ENCODE measurements at places on chromosomes 1 and 21. TPM values are rescaled to one million over a fixed set of nuclear protein-coding genes. Genes with fewer than 3 reads are reported as not detected.

The FAM110D gene
- 0.82 TPM for total RNA-seq

The DNAJC28 gene
- 6.5 TPM for total RNA-seq

The DNAJB4 gene
- 30.6 TPM for total RNA-seq

The TMEM52 gene
- total RNA-seq, result 1.6 TPM

The DMBX1 gene
- not detected for total RNA-seq

DNA sequence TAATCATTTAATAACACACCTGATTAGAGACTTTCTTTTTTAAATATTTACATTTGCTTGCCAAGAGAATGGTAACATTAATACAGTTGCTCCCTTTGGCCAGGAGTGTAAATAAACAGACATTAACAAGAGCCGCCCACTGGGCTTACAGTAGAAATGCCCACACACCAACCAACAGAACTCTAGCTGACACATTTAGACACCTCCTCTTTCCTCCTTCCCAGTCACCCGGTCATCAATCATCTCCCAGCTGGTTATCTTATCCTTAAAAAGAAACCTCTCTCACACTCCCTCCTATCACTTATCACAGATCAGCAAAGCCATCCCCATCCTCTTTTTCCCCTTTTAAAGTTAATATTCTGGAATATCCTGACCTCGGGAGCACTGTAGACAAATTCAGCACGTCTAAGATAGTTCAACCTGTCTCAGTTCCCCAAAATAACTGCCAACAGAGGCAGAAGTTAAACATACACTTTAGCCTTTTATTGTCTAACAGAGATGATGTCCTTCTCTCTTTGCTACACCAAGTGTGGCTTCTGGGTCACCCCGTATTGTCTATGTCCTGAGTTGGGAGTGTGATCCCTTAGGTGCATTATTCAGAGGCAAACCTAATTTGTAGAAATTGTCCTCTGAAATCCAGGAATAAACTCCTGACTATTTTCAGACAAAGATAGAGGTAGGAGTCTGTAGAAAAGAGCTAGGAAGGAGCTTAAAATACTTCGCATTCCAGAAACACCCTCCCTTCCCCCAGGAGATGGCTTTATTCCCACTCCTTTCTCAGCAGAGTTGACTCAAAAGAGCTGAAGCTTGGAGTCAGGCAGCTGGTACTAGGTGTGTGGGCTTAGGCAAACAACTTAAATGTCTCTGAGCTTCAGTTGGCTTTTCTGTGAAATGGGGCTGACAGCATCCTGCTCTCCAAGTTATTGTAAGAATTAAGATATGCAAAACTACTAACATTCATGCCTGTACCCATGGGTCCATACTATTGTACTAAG is 8.8 kb downstream of the MYCL start:
- DNase-seq, result no peak

- DNase-seq, result peak; percentile 89
These were observed 12.4 kb upstream of the SLC19A1 start for GRCh38 chr21:45554477-45555175.

DNA sequence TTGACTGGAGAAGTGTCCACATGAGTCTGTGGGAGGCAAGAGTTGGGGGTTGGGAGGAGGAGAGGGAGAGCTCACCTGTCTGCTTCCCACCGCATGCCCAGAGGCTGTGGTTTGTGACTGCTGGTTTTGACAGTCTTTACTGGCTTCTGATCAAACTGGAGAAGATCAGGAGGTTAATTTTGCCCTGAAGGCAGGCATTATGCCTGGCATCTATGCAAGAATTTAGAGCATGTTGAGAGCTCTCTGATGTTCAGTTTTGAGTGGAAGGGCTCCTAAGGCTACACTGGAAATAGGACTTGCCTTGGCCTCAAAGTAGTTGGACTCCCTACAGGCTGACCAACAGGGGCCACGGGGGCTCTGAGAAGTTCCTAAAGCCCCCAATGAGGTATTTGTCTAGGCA is 101.6 kb downstream of the TLR5 start:
- no peak for DNase-seq

DNA sequence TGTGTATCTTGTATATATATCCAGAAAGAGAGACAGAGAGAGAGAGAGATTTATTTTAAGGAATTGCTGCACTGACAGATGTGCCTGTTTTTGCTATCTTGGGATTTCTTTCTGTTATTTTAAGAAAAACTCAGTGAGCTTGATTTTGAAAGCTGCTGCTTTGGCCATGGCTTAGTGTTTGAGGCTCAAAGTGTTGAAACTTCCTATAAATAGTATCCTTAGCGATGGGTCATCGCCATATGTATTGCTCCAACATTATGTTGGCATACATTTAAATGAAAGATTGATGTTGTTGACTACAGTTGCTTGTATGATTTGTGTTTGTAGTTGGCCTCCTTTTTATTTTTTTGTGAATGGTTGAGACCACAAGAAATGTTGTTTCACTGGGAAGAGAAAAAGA is 29.0 kb upstream of the NTPCR start:
- DNase-seq, result no peak
